Stimulated activated CD4-positive, alpha-beta T cell treated with anti-CD3 and anti-CD28 coated beads, TNF-alpha, amount 100 ng/mL, for 24 hours (primary cell): ENCODE measurements at places on chromosomes 12 and 14.

GRCh38 chr12:3127832-3128231 is 50.7 kb downstream of the TSPAN9 start:
- no peak for DNase-seq

DNA sequence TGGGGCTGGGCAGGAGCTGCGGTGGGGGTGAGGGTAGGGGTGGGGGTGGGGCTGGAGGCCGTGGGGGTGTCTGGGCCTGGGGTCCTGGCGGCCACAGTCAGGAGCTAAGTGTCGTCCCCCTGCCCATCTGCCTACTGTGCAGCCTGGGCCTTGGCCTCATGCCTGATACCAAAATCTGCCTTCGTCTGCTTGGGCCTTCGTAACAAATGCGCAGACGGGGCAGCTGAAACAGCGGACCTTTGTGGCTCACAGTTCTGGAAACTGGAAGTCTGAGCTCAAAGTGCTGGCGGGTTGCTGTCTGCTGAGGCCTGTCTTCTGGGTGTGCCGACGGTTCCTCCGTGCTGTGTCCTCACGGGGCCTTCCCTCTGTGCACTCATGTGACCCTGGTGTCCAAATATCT is 61.7 kb downstream of the KIF26A start:
- no peak for DNase-seq

GRCh38 chr14:55221968-55222367 is 30.6 kb upstream of the DLGAP5 start:
- DNase-seq = no peak

DNA sequence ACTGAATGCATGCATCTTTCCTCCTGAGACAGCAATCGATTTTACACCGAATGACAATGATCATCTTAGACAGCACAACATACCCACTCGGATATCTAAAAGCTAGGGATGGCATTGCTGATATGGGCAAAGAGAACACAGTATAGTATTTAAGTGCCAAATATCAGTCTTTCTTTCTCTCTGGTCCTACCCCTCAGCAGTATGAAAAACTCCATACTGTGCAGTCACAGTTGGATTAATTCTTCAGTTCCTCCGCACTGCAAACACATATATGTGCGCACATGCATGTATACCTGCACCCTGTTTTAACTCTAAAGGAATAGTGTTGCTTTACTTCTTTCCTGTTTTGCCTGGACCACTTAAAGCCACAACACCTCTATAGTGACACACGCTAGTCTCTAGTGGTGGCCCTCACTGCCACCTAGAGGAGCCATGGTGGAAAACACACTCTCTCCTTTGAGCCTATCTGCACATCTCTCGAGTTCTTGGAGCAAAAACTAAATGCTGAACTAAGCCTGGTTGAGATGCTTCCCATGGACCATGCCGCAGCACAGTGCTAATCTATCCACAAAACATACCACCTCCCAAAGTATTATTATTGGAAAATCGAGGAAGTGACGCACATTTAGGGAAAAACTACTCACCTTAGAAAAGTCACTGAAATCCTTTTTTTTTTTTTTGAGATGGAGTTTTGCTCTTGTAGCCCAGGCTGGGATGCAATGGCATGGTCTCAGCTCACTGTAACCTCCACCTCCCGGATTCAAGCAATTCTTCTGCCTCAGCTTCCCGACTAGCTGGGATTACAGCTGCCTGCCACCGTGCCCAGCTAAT is 11.9 kb downstream of the TMEM52B start:
- DNase-seq = peak; percentile 32

GRCh38 chr12:74539261-74539660 is 1.6 kb downstream of the ATXN7L3B start:
- no peak for DNase-seq

DNA sequence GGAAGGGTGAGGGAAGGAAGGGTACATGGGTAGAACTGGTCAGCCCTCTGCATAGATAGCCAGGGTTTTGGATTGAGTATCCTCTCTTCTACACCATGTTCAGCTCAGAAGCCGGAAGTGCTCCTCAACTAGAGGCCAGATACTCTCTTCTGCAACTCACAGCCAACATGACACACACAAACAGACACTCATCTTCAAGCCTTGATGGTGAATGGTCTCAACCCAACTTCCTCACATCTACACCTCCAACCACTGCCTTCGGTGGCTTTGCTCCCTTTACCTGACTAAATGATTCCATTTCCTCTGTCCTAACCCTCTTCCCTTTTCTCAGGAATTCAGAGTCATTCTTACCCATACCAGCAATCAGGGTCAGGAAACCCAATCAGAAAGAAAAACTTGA is 7.6 kb upstream of the FKBP11 start:
- no peak for DNase-seq

DNA sequence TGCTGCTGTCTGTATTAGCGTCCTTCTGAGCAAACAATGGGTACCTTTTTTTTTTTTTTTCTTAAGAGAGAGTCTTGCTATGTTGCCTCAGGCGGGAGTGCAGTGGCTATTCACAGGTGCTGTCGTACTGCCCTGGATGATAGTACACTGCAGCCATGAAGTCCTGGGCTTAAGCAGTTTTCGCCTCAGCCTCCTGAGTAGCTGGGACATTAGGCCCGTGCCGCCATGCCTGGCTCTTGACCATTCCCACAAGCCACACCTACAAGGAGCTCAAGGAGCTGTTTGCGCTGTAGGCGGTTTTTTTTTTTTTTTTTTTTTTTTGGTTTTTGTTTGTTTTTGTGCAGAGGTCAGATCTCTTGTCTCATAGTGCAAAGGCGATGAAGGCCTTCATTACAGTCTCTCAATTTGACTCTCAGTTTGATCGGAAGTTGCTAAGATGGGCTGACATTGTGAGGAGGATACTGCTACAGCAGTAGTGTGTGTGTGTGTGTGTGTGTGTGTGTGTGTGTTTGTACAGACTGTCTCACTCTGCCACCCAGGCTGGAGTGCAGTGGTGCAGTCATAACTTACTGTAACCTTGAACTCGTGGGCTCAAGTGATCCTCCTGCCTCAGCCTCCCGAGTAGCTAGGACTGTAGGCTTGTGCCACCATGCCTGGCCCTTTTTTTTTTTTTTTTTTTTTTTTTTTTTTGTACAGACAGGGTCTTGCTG is 34.2 kb downstream of the TRAF3 start:
- DNase-seq = no peak

GRCh38 chr14:50348933-50349332 is 36.8 kb downstream of the DMAC2L start:
- no peak for DNase-seq

DNA sequence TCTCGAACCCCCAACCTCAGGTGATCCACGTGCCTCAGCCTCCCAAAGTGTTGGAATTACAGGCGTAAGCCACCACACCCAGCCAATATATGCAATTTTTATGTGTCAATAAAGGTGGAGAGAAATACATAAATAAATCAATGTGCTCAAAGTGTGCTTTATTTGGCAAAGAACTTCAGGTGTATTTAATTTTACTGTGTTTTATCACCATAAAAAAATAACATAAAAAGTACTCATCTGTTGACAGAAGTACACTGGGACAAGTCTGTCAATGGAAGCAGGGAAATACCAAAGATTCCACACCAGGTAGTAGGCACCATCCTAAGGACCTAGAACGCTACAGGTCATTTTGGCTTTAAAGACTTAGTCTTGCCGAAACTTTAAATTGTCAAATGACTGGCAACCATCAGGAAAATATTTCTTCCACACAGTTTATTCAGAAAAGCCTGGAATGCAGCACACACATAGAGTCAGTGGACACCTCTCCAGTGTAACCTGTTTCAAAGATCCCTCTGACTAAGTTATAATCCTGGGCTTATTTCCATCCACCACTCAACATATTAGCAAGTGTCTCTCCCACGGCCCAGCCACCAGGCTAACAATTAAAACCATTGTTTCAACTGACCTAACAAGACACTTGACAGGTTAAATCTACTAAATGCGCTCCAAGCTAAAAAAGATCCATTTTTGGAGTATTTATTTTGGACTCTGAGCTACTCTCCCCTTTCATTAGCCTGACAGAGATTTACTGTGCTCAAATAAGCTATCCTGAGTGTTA is 4.2 kb downstream of the ERO1A start:
- no peak for DNase-seq
